ENCODE measurements at places on chromosomes 6 and 20.
A peak's percentile ranks its signal among the peaks of the same experiment; 100 is the strongest.

- DNase-seq: no peak
These were observed at the start of gene IRF4 for GRCh38 chr6:391559-392440. IRF4 (plus strand) TSS chr6:391752; CDS start chr6:393153, 1,401 bp downstream.

DNA sequence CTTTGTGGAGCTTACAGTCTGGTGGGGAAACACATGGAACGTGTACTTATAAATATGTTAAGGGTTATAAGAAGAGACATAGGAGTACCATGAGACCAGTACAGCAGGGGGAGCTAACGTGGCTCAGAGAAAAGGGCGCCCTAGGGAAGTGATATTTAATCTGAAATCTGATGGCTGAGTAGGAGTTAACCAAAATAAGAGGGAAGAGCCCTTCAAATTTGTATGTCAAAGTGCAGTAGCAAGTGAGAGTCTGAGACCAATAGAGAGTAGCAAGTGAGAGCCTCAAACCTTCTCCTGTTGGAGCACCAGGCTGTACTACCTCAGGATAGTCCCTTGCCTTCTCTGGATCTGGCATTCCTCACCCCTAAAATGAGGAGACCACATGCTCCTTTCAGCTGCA, 6.1 kb upstream of the PKIG start:
- DNase-seq: no peak

GRCh38 chr6:134410541-134410940, 92.6 kb upstream of the SGK1 start:
- DNase-seq: no peak

DNA sequence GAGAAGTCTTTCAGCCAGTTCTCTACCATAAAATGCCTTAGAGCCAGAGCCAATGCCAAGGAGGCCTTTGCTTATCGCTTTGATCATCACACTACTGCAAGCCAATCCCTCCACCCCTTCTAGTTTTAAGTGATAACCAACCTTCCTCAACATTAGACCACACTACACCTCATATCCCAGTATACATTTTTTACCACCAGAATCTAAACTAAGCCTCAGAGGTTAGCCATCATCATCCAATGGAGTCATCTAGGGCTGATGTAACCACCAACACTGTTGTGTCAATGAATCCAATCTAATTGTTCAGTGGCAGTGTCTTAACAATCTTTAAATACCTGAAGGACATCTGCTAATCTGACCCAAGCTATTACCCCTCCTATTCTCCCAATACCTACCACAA, 6.4 kb downstream of the ZUP1 start:
- no peak for DNase-seq

DNA sequence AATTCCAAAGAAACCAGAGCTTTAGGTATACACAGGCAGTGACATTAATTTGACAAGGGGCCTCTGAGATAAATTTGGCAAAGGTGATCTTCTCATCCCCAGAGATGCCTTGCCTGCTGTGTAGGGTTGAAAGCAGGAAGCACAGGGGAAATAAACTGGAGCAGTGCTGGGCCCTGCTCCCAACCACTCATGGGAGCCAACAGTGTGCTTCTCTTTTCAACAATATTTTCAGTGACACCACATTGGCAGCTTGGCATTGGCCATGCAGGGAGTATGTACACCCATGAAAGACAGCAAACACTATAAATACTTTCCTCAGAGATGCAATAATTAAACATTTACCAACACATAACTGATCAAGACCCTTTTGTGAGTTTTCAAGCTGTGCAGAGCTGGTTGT, 90.7 kb upstream of the F13A1 start:
- DNase-seq: no peak

GRCh38 chr20:39876976-39877635, 811.9 kb downstream of the MAFB start:
- no peak for DNase-seq

DNA sequence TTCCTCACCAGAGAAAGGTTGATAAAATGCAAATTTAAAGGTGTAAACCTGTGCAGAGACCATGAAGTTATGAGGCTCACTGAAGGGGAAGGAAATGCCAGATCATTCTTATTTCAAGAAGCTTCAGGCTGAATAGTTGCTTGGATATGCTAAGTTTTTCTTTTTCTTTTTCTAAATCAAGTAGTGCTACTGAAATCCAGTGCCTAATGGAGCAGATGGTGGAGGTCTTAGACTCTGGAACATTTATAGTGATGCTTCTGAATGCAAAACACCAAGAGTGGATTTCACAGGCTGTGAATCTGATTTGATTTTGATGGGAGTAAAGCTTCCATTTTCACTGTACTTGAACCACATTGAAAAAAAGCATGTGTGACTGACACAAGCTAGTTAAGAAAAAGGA, 151.2 kb upstream of the BEND3 start:
- DNase-seq: no peak

DNA sequence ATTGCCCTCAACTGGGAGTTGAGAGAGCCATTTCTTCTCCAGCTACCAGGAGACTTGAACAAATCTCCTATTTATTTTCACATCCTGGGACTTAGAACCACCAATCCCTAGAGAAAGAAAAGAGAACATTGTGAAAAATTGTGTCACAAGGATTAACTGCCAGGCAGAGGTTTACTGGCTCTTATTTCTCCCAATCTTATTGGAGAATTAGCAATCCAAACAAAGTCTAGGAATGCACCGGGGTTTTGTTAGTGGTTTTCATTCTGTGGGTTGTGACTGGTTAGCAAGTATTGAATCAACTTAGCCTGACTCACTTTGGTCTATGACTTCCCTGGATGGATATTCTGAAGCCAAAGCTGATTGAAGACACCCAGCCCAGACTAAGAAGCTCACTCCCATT, 21.2 kb upstream of the ENPP5 start:
- DNase-seq: no peak

DNA sequence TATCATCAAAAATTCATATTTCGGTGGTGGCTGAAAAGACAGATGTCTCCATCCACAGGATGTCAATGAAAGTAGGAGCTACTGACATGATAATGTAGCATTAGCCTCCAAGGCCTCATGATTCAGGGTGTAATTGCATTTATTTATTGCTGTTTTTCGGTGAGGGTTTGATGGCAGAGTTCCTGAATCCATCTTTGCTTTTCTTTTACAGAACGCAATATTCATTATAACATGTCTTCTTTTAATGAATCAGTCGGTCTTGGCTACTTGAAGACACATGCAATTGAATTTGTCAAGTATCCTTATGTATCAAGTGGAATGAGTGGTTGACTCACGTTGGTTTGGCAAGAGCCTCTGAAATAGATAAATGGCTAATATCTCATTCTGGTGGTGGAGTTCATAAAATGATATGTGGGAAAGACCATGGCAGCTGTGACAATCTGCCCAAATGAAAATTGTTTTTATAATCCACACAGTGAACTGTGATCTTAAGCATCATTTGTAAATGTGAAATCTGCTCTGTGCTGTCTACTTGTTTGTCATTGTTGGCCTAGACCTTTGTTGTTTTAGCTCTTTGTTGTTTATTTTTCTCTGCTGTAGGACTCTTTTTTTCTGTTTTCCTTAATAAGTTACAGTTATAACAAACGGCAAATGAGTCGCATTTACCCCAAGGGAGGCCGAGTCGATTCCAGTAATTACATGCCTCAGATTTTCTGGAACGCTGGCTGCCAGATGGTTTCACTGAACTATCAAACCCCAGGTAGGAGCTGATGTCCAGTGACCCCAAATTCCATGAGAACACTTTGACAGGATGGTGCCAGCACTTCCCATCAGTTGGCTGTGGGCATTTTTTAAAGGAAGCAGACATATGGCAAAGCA, 105.7 kb upstream of the LAMP5 start:
- no peak for DNase-seq

DNA sequence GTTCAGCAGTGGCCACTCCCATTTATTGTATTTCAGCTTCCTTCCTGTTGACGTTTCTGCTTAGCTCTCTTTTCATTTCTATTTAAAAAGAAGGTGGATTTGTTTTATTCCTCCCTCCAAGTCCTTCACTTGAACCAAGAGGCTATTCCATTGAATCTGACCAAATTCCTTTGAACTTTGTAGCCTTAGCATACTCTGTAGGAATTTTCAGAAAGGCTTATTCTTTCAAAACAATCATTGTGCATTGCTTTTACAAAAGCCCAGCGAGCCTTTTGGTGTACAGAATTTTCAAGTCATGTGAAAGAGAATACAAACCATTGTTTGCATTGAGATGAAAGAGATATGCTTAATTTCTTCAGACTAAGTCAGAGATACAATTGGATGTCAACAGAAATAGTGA, 151.0 kb upstream of the INSM1 start:
- no peak for DNase-seq

- DNase-seq: peak; percentile 11
These were observed 21.0 kb downstream of the RIPOR3 start for GRCh38 chr20:50670126-50670862.

GRCh38 chr6:129699659-129700058, 10.3 kb downstream of the ARHGAP18 start:
- DNase-seq: no peak

DNA sequence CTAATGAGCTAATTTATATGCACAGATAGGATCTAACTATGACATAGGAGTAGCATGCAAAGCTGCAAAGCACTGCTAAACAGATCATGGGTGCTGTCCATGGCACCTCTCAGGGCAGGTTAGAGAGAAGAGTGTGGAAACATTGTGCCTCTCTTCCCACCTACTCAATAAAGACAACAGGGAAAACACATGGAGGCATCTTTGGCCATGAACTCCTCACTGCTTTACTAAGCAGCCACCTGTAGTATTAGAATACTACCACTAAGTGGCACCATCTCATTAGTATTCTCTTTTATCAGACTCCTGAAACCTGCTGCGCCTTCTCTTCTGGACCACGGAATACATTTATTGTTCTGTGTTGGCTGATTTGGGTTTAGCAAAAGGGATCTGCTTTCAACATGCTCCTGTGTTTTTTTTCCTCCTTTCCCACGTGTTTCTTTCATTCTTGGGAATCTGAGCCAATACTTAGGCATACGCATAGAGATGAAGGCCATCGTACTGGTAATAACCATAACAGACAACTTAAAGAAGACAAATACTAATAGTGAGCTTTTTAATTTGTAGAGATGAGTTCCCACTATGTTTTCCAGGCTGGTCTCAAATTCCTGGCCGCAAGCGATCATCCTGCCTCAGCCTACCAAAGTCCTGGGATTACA, 9.4 kb upstream of the HDDC2 start:
- peak; percentile 57 for DNase-seq

GRCh38 chr6:72464791-72465691, 156.8 kb upstream of the KCNQ5 start:
- DNase-seq: no peak
